ENCODE measurements at places on chromosomes 4 and X.
A peak's percentile ranks its signal among the peaks of the same experiment; 100 is the strongest.

- DNase-seq = no peak
Measured at GRCh38 chrX:20378233-20378920, 111.7 kb upstream of the RPS6KA3 start.

- DNase-seq = peak; percentile 91
Measured at GRCh38 chr4:139419388-139419914, 34.5 kb upstream of the RAB33B start.

DNA sequence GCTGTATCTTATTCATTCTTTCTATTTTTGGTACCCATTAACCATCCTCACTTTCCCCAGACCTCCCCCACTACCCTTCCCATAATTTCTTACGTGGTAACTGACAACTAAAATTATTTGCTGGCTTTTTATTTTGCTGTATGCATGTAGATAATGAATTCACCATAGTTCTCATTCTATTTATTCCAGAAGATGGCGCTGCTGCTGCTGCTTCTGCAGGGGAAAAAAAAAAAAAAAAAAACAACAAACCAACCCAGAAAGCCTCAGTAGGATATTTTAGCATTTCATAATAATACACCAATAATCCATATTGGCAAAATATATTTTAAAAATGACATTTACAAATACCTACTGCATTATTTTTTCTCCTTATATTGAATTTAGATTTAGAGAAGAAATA lies 416.6 kb upstream of the MAGEB18 start:
- no peak for DNase-seq

GRCh38 chrX:97863261-97863660 lies 979.6 kb downstream of the RPA4 start:
- DNase-seq = no peak

DNA sequence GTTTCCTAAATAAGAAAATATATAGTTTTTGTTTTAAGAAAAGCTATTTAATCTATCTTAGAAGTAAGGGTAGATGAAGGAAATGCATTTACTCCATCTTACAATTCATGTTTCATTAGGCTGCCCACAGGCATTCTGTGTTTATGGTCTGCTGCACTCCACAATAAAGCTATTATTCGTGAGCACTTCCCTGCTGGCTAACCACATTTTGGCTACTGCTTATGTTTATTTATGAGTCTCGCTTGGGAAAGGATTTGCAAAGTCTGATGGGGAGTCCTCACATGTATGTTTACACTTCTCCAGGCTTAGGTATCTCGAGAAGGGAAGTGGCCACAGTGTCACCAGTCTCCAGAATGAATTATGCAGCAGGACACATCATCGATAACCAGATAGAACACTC lies 260.8 kb upstream of the VCX start:
- DNase-seq = no peak

GRCh38 chr4:13793020-13793710 lies 165.6 kb upstream of the BOD1L1 start:
- no peak for DNase-seq

GRCh38 chr4:47639531-47639930 lies 154.5 kb downstream of the ATP10D start:
- DNase-seq = no peak

DNA sequence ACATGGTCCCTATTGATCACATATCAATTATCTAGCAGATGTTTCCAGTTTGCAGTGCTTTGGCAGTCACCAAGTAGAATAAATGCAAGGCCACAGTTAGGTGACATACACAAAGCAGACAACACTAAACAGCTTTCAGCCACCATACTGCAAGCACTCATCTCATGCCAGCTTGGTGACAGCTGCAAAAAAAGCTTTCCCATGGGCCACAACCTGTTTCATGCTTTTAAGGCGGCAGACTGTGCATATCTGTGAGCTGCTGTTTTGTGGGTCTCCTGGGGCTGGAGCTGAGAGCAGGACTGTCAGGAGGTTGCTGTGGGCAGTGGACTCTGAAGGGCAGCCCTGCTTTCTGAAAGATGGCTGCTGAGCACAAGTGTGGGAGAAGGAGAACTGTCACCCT lies 82.6 kb downstream of the FHDC1 start:
- DNase-seq = no peak

DNA sequence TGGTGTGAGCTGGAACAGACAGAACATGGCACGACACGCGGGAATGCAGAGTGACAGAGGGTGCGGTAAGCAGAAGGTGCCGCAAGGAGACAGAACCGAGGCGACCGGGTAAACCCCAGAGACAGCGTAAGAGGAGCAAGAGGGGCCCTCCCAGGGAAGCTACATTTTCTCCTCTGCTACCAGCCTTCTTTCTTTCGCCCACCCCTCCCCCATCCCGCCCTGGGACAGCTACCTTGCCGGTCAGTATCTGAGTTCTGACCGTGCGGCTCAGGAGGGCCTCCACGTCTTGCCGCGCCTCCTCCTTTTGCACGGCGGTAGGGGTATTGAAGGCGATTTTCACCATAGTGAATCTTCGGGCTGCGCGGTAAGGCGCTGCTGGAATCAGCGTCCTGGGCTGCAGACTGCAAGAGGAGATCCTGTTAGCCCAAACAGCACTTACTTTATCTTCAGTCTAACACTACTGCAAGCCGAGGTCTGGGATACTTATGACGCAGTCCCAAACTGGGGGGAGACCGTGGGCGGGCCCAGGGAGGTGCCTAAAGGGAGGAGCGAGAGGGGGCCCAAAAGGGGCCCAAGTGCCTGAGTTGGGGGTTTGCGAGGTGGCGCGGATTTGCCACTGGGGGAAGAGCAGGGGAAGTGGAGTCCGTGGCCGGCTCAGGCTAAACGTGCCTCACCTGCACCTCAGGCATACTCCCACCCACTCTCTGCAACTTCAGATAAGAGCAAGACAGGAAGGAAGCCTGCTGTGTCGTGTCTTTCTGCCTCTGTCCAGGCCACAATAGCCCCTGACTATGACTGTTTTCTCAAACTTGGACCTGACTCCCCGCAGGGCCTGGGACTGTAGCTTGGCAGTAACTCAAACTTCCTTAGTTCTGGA lies at the start of gene ITM2A:
Gene ITM2A, minus strand, starts transcription at position 462 of the 877 bp plus-strand sequence. Its CDS starts 119 bp downstream, at position 343.
- no peak for DNase-seq

GRCh38 chrX:24877288-24877664 lies 138.5 kb downstream of the ARX start:
- no peak for DNase-seq

DNA sequence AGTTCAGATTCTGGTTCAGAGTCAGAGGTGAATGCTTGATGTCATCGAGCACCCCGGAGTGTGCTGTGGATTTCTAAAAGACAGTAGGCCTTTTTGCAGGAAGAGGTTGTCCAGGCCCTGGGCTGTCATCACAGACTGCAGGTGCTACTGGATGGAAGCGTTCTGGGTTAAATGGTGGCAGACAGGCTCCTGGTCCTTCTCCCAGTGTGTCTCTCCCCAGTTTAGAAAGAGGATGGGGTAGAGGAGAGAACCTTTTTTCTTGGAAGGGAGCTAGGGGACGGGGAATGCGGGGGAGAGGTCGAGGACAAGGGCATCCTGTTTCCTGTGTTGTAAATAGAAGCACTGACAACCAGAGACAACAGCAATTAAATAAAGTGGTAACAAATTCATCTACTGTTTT lies 102.3 kb upstream of the NUDT6 start:
- no peak for DNase-seq

DNA sequence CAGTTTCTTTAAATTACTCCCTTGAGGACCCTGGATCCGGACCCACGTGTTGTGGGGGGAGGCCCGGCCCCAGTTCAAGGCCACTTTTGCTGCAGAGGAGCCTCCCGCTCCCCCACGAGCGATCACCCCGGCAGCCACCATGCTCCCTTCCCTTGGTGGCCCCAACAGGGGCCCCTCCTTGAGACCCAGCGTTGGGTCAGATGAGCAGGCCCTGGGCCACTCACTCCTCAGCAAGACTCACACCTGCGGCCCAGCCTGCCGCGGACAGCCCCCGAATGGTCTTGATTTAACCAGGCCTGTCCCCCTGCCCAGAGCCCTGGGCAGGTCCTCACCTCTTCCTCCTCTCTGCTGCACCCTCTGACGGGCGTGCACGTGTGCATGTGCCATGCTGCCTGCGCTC lies 4.3 kb downstream of the CPLX1 start:
- no peak for DNase-seq

DNA sequence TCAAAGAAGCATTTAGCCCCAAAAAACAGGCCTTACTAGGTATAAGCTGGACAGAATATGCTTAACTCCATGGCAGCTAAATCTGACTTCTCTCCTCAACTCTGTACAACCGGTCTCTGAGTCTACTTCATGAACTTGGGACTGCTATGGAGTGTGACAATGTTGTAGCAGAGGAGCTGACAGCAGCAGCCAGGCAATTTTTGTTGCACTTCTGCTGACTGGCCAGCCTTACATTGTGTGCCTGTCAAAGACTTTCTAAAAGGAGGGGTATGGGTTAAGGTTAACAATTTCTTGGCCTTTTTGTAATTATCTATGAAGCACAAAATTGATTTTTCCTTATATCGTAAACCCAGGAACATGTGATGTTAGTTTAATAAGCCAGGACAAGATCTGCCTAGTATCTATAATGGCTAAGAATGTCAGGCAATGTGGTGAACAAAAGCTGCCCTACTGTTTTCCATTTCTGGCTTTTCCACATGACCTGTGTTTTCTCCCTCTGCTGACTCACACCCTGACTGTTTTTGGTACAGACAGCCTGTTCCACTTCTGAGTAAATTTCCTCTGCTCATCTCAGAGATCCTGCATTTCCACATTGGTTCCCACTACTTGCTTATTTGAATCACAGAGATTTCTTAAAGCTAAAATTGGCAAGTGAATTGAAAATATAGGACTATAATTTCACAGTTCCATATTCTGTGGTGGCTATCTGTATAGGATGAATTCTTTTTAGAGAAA lies 9.3 kb downstream of the NOX1 start:
- no peak for DNase-seq

- no peak for DNase-seq
Measured at GRCh38 chr4:687971-688853, 739 bp downstream of the SLC49A3 start.

GRCh38 chrX:19902110-19902509 lies 14.7 kb upstream of the SH3KBP1 start:
- no peak for DNase-seq

GRCh38 chr4:188550296-188550695 lies 411.1 kb downstream of the TRIML1 start:
- DNase-seq = no peak

- DNase-seq = no peak
Measured at GRCh38 chr4:139898293-139898692, 232.7 kb downstream of the MGST2 start.

DNA sequence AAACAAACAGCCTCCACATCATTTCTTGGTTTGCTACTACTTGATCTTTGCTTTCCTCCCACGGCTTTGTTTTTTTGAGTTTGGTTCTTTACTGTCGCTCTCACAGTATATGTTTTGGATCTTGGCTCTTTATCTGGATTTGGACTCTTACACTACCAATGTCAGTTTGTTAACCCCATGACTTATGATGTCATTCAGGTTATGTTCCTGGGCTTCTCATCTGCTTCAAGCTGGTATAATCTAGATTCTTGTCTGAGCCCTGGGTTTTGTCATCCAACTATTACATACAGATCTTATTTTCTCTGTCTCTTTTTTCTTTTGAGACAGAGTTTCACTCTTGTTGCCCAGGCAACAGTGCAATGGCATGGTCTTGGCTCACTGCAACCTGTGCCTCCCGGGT lies 482.9 kb upstream of the TEX13C start:
- DNase-seq = no peak

GRCh38 chrX:49308604-49309269 lies 5.3 kb downstream of the GAGE10 start:
- DNase-seq = no peak
